ENCODE measurements at places on chromosomes 13 and 19. TPM values are rescaled to one million over a fixed set of nuclear protein-coding genes. Genes with fewer than 3 reads are reported as not detected.

GRCh38 chr13:110391273-110391672 lies 84.2 kb downstream of the COL4A2 start:
- DNase-seq, result peak; percentile 42

DNA sequence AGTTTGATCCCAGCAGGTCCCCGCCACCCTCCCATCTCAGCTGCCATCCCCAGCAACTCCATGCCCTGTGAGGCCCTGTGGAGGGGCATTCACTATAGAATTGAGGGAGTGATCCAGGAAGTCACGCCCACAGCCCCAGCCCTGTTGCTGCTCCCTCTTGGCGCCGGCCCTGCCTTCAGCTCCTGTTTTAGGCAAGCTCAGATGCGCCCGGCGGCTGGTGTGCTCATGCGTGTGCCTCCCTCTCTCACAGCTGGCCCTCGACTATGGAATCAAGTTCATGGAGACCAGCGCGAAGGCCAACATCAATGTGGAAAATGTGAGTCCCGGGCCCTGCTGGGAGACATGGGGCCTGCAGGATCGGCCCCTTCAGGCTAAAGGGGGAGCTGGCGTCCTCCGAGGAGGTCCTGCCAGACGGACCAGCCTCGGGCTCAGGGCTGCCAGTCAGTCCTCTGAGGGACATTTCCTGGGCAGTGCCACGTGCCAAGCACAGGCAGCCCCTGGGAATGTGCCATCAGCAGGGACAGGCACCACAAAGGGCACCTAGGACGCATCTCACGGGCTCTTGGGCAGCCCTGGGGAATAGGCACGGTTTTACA lies 15.6 kb upstream of the HSH2D start:
- no peak for DNase-seq

DNA sequence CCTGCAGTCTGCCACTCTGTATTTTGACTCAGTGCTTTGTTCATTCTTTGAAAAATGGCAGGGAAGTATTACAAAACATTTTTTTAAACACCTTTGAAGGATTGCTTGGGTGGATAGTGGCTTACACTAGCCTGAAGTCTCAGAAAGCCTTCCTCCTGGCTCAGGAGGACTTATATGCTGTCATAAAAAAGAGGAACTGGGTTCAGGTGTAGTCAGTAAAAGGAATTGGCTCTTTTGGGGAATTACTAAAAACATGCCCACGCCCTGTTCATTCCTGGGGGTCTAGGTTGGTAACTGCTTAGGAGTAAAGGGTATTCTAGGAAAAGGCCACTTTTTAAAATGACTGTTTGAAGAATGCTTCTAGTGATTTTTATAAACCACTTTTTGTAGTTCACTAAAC lies 186.9 kb downstream of the SHISA2 start:
- DNase-seq, result no peak

The FCAR gene
- not detected for total RNA-seq

The PRR19 gene
- not detected for total RNA-seq

DNA sequence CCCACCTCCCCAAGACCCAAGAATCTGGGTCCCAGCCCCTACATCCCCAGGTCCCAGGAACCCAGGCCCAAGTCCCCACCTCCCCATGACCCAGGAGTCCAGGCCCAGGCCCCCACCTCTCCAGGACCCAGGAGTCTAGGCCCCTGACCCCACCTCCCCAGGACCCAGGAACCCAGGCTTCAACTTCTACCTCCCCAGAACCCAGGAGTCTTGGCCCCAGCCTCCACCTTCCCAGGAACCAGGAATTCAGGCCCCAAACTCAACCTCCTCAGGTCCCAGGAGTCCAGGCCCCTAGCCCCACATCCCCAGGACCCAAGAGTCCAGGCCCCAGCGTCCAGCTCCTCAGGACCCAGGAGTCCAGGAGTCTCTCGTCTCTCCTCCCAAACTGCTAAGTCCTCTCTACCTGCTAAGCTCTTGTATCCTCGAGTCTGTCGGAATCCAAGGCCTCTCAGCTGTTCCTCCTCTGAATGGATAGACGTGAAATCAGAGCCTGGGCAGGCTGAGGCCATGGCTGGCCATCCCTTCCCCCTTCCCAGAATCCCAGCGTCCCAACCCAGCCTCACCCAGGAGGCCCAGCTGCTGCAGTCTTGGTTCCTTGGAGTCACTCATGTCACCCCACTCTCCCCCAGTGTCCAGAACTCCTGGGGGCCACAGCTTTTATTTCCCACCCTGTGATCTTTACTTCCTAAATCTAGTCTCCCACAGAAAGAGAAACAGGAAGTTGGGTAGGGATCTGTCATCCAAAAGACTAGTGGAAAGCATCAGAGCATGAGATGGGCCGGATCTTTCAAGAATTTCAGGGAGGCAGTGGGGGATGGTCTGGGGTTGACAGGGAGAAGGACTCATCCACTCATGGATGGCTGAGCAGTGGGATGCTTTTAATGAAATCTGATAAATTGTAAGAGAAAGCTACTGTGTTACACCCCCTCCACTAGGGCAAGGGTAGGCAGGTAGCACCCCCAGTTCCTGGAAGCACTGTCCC lies at the start of gene CD209:
CD209 (minus strand) TSS at position 632 of the 982 bp plus-strand sequence; CDS start at position 609, 23 bp downstream.
- no peak for DNase-seq

DNA sequence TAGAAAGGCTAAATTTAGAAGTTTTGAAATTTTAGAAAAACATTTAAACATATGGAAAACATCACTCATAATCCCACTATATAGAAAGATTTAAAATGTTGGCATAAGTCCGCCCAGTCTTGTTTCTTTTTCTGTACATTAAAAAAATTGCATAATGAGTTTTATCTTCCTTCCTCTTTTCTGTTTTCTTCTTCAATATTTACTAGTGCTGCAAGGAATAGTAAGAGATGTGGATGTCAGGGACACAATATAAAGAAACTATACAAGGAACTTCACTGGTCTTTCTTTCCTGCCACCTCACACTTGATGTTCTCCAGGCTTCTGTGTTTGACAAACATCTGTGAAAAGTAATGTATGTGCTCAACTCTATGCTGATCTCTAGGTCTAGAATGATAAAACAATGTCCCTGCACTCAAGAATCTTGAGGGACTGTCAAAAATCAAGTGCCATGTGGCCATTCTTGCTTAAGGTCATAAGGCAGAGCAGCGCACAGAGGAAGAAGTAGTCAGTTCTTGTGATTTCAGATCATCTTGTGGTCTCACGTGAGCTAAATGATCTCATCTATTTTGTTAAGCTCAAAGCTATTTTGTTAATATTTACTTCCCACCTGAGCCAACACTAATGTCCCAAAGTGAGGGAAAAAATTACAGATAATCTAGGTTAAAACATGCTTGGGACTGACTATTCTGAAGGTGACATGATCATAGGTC lies 186.9 kb upstream of the OBI1 start:
- DNase-seq, result no peak

The IQCN gene
- 0.11 TPM for total RNA-seq

DNA sequence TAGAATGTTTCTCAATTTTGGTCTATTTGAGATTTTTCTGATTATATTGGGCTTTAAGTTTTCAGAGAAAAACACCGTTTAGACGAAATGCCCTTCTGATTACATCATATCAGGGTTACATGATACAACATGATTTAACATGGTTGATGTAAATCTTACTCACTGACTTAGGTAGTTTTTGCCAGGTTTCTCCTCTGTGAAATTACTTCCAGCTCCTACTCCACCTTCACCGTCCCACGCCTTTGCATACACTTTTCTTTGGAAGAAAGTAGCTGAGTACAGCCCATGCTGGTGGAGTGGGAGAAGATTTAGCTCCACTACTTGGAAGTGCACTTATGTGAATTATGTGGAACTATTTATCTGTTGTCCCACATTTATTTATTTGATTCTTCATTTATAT lies 433.2 kb upstream of the KLHL1 start:
- no peak for DNase-seq

The LENG9 gene
- total RNA-seq, result 13.5 TPM

GRCh38 chr19:10009714-10010224 lies 535 bp downstream of the COL5A3 start:
- no peak for DNase-seq

DNA sequence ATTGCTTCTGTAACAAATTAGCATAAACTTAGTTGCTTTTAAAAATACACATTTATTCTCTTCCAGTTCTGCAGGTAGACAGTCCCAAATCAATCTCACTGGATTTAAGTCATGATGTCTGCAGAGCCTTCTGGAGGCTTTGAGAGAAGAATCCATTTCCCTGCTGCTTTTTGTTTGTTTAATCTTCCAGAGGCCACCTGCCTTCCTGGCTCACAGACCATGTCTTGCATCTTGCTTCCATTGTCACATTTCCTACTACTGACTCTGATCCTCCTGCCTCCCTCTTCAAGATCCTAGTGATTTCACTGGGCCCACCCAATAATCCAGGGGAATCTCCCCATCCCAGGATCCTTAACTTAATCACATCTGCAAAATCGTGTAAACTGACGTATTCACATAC lies 473.3 kb downstream of the ITGBL1 start:
- DNase-seq, result no peak

The FGF9 gene
- total RNA-seq, result 0.65 TPM

DNA sequence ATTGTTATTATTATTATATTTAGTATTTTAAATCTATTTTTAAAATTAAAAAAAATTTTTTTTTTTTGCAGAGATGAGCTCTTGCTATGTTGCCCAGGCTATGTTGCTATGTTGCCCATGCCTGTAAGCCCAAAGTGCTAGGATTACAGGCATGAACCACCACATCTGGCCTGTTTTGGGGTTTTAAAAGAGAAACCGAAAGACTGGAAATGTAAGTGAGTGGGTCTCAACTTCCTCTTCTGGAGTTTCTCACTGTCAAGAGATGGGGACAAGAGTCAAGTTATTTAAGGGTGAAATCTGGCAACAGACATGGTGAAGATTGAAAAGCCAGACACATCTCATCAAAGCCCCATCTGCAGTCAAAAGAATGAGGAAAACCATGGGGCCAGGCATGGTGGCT lies 4.2 kb upstream of the OR7G3 start:
- no peak for DNase-seq

The GPC5 gene
- not detected for total RNA-seq

All from GM23248 (cell line).